Activated CD8-positive, alpha-beta T cell treated with anti-CD3 and anti-CD28 coated beads for 36 hours (primary cell): ENCODE measurements at places on chromosomes 6 and 20. TPM values are rescaled to one million over a fixed set of nuclear protein-coding genes. Genes with fewer than 3 reads are reported as not detected.

DNA sequence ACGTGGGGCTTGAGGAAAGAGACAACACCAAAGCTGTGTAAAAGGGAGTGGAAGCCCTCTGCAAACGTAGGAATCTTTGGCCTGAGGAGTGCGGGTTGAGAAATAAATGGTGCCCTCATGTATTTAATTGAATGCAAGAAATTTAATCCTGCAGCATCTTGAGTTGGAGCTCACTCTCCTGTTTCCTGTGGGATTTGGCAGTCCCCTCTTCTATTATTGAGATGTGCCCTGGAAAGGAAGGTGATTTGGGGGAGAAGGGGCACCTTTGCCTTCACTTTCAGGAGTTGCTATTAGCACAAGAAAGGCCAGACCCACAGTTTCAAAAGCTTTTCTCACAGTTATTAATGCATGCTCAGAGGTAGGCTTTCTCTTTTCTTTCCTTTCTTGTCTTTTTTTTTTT is 201.4 kb upstream of the HDDC2 start:
- H3K27ac ChIP-seq = no peak overlapping the region
- no peak for DNase-seq
- H3K4me3 ChIP-seq = no peak overlapping the region

DNA sequence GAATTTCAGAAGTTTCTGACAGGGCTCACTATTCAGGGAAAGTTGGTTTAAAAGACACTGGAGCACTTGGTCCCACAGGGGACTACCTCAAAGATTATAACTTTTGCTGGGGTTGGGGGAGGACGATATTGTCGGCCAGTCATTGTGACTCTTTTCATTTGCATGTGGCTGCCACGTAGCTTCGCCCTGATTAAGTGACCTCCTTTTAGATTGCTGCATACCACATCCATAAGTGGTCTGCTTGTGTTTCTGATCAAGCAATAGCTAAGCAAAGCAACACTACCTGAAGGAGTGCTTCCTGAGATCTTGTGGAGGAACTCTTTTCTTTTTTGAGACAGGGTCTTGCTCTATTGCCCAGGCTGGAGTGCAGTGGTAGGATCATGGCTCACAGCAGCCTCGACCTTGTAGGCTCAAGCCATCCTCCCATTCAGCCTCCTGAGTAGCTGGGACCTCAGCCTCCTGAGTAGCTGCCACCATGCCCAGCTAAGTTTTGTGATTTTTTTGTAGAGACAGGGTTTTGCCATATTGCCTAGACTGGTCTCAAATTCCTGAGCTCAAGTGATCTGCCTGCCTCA is 691.3 kb downstream of the EPM2A start:
- H3K4me1 ChIP-seq = no peaks in the 10 kb centered on the region
- H3K36me3 ChIP-seq = no peaks in the 10 kb centered on the region
- no peak for DNase-seq
- peaks cover 10% of the 10 kb centered on the region for H3K27me3 ChIP-seq
- H3K4me3 ChIP-seq = no peak overlapping the region

- H3K4me3 ChIP-seq = no peak overlapping the region
- H3K36me3 ChIP-seq = no peaks in the 10 kb centered on the region
- no peak overlapping the region for H3K27ac ChIP-seq
- peaks cover 9% of the 10 kb centered on the region for H3K4me1 ChIP-seq
- no peak for DNase-seq
These were observed 74.4 kb downstream of the ELOVL4 start for GRCh38 chr6:79872986-79873385.

GRCh38 chr20:60803335-60804055 is 448.6 kb upstream of the CDH4 start:
- H3K27ac ChIP-seq = no peak overlapping the region
- no peak overlapping the region for H3K4me3 ChIP-seq
- DNase-seq = no peak
- H3K4me1 ChIP-seq = no peaks in the 10 kb centered on the region
- no peaks in the 10 kb centered on the region for H3K36me3 ChIP-seq
- H3K27me3 ChIP-seq = peaks cover 3% of the 10 kb centered on the region

- no peak overlapping the region for H3K4me3 ChIP-seq
- no peak for DNase-seq
- H3K4me1 ChIP-seq = peaks cover 9% of the 10 kb centered on the region
- no peak overlapping the region for H3K27ac ChIP-seq
These were observed 385.3 kb downstream of the CDC5L start for GRCh38 chr6:44772838-44773237.

DNA sequence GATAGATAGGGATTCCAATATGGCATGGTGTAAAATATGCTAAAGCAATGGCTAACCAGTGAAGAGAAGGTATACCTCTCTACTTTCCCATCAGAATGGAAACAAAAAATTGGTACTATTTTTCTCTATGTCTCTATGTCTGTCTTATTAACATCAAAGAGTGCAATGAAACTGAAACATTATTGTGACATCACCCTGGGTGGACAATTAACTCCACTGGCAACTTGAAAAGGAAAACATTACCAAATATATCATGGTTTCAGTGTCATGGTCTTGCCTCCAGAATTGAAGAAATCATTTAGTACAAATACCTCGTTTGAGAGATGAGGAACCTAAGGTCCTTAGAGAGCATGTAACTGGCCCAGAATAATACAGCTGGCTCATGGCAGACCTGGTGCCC is 1132.5 kb upstream of the MAP3K7 start:
- no peak for DNase-seq
- H3K36me3 ChIP-seq = no peaks in the 10 kb centered on the region

- H3K4me1 ChIP-seq = no peaks in the 10 kb centered on the region
- H3K27me3 ChIP-seq = peaks cover 1% of the 10 kb centered on the region
- H3K36me3 ChIP-seq = no peaks in the 10 kb centered on the region
- no peak overlapping the region for H3K27ac ChIP-seq
These were observed 80.6 kb upstream of the PAK5 start for GRCh38 chr20:9919271-9920014.

DNA sequence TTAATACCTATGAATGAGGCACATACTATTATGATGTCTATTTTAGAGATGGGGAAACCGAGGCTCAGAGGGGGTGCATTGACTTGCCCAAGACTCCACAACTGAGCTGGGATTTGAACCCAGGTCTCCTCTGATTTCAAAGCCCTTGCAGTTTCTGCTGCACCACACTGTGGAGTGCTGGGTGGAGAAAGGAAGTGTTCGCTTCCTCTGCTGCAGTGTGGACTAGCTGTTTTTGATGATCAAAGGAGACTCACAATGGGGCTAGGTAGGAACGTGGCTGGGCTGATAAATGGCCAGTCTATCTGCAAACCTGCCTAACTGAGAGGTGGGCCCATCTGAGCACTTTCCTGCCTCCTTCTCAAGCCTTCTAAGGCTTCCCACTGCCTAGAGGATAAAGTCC is 87.2 kb downstream of the CD40 start:
- H3K27me3 ChIP-seq = peaks cover 29% of the 10 kb centered on the region
- no peaks in the 10 kb centered on the region for H3K36me3 ChIP-seq
- H3K4me3 ChIP-seq = no peak overlapping the region
- no peak for DNase-seq
- H3K4me1 ChIP-seq = peaks cover 23% of the 10 kb centered on the region

- H3K27ac ChIP-seq = peak overlapping the region; percentile 72
- H3K4me1 ChIP-seq = peaks cover 7% of the 10 kb centered on the region
- peaks cover 1% of the 10 kb centered on the region for H3K27me3 ChIP-seq
- peak overlapping the region; percentile 93 for H3K4me3 ChIP-seq
- peak; percentile 73 for DNase-seq
- no peaks in the 10 kb centered on the region for H3K36me3 ChIP-seq
These were observed 58.5 kb upstream of the PRSS16 start for GRCh38 chr6:27188885-27189418.

- peaks cover 16% of the 10 kb centered on the region for H3K27me3 ChIP-seq
- no peaks in the 10 kb centered on the region for H3K36me3 ChIP-seq
- H3K27ac ChIP-seq = no peak overlapping the region
These were observed 11.4 kb downstream of the IYD start for GRCh38 chr6:150380256-150380655.

DNA sequence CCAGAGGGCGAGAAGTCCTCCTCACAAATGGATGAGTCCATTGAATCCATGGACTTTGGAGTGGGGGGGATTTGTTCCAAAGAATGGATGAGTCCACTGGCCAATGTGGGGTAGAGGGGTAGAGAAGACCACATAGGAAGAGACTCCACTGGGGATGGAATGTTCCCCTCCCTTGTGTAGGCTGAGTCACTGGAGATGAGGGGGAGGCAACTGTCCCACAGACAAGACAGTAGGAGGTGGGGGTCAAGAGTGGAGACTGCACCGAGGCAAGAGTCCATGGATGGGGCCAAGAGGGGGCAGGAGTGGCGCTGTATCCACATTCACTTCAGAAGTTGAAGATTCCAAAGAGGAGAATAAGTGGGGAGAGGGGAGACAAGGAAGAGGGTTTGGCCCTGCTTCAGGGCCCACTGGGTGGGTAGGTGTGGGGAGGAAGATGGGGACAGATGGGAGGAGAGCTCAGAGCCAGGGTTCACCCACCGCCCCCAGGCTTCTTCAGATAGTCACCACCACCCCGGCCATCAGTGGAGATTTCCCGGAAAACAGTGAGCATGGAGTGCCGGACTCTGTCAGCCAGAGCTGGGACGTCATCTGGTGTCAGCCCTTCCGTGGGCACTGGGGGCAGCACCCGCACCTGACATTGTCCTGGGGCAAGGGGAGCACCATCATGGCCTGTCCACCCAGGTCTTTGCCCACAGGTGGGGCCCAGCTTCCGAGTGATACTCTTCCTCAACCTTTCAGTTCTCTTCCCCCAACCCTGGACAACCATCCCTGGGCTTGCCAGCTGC is 4.6 kb downstream of the EGFL8 start:
- H3K36me3 ChIP-seq = peaks cover 22% of the 10 kb centered on the region
- H3K4me1 ChIP-seq = peaks cover 22% of the 10 kb centered on the region
- H3K27ac ChIP-seq = no peak overlapping the region
- H3K4me3 ChIP-seq = no peak overlapping the region

DNA sequence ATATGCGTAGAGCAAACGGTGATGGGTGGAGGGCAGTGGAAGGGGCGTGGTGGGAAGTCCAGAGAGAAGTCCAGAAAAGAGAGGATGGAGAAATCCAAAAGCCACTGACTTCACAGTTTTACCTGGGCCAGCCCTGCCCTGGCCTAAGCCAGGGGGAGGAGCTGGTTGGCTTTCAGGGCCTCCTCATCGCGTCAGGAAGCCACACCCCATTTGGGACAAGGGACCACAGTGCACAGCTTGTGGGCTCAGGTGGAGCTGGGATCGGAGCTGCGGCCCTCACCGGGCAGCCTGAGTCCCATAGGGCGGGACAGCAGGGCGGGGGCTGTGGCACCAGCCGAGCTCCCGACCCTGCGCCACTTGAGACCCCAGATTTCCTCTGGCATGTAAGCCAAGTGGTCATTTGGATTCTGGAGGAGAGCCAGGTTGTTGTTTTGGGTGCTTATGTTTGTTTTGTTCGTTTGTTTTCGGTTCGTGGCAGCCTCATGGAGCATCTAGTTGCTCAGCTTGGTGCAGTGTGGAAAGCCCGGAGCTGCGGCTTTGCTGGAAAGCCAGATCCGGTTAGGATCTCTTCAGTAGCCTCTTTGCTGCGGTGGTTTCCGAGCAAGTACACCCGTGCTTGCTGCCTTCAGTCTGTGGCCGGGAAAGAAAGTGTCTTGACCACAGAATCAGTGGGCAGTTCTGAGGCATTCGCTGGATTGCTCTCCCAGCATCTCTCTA is 42.2 kb downstream of the RIOK1 start:
- no peak overlapping the region for H3K4me3 ChIP-seq
- no peak overlapping the region for H3K27ac ChIP-seq
- peaks cover 4% of the 10 kb centered on the region for H3K27me3 ChIP-seq
- no peaks in the 10 kb centered on the region for H3K4me1 ChIP-seq
- no peak for DNase-seq

DNA sequence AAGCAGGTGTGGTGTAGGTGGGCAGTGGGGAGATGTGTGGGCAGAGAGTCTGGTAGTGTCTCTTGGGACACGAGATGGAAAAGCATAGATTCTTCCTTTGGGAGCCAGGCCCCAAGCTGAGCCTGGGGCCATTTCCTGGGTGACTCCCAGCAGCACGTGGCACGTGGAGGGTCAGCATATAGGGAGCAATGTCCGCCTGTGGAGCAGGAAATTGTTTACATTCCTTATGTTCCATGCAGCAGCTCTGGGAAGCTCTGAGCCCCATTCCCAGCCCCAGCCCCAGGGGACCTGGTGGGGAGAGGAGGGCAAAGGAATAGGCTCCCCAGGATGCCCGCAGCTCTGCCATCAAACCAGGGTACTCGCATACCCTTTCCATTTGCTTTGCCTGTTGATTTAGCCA is 57.6 kb downstream of the DAAM2 start:
- no peak for DNase-seq
- no peaks in the 10 kb centered on the region for H3K36me3 ChIP-seq
- H3K4me1 ChIP-seq = no peaks in the 10 kb centered on the region
- no peak overlapping the region for H3K27ac ChIP-seq
- no peak overlapping the region for H3K4me3 ChIP-seq
- peaks cover 1% of the 10 kb centered on the region for H3K27me3 ChIP-seq

DNA sequence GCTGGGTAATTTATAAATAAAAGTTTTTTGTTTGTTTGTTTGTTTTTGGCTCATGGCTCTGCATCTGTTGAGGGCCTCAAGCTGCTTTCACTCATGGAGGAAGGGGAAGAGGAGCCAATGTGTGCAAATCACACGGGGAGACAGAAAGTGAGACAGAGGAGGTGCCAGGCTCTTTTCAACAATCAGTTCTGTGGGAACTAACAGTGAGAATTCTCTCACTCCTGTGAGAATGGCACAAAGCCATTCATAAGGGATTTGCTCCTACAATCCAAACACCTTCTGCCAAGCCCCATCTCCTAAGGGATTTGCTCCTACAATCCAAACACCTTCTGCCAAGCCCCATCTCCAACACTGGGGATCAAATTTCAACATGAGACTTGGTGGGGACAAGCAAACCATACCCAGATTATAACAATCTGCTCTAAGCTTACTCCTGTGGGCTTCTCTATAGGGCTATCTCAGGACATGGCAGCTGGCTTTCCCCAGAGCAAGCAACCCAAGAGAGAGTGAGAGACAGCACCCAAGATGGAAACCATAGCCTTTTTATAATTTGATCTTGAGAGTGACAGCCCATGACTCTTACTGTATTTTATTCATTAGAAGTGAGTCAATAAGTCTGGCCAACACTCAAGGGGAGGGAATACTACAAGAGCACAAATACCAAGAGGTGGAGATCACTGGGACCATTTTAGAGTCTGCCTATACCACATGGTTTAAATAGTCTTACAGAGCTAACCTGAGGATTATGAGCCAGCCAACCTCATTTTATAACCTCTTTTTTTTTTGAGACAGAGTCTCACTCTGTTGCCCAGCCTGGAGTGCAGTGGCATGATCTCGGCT is 22.8 kb upstream of the LRRC1 start:
- H3K4me3 ChIP-seq = no peak overlapping the region
- DNase-seq = no peak
- no peaks in the 10 kb centered on the region for H3K36me3 ChIP-seq
- H3K27ac ChIP-seq = no peak overlapping the region
- H3K4me1 ChIP-seq = no peaks in the 10 kb centered on the region
- H3K27me3 ChIP-seq = peaks cover 3% of the 10 kb centered on the region

- H3K36me3 ChIP-seq = no peaks in the 10 kb centered on the region
- no peaks in the 10 kb centered on the region for H3K4me1 ChIP-seq
- H3K4me3 ChIP-seq = no peak overlapping the region
- H3K27me3 ChIP-seq = peaks cover 11% of the 10 kb centered on the region
These were observed 59.4 kb downstream of the GNAS-AS1 start for GRCh38 chr20:58791286-58791685.

GRCh38 chr6:167479301-167479700 is 154.4 kb downstream of the TTLL2 start:
- H3K27me3 ChIP-seq = peaks cover 7% of the 10 kb centered on the region
- H3K4me1 ChIP-seq = no peaks in the 10 kb centered on the region
- no peaks in the 10 kb centered on the region for H3K36me3 ChIP-seq
- no peak for DNase-seq
- no peak overlapping the region for H3K4me3 ChIP-seq

Gene IDH3B
- total RNA-seq = 109 TPM

Gene TFAP2C
- not detected for total RNA-seq

Gene FLRT3
- total RNA-seq = not detected

Gene GABRR1
- not detected for total RNA-seq

Gene NRN1
- total RNA-seq = 7.1 TPM

Gene GPLD1
- 0.72 TPM for total RNA-seq

Gene C6orf58
- total RNA-seq = not detected

Gene THBD
- total RNA-seq = not detected

Gene SOX18
- not detected for total RNA-seq
